Amniotic stem cell (primary cell): ENCODE measurements at places on chromosomes 2 and 18.

- peak; percentile 33 for DNase-seq
Measured at GRCh38 chr2:224948859-224949258, 93.4 kb downstream of the DOCK10 start.

DNA sequence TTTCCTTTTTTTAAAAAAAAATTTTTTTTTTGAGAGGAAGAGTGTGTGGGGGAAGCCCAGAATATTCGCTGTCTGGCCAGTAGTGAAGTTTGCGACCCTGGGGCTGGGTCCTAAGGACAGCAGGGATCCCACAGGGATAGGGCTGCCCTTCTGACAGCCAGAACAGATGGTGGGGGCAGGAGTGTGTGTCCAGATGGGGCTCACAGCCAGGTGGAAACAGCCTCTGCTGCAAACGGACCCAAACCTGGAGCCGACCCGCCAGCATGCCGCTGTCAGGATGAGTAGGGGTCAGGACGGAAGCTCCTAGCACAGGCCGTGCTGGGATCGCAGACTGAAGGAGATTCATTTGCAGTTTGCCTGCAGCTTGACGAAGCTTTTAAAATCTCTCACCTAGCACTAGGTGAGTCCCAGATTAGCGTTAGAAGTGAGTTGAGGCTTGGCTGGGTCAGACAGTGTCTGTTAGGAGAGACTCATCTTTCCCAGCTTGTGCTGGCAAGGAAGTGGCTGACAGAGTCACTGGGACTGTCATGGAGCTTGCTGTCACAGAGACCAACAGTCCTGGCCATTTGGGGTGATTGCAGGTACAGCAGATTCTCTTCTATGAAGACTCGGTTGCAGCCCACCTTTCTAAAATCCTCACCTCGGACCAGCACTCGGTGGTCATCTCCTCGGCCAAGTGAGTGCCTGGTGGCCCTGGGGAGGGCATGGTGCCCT, 93.4 kb downstream of the DGKD start:
- no peak for DNase-seq

DNA sequence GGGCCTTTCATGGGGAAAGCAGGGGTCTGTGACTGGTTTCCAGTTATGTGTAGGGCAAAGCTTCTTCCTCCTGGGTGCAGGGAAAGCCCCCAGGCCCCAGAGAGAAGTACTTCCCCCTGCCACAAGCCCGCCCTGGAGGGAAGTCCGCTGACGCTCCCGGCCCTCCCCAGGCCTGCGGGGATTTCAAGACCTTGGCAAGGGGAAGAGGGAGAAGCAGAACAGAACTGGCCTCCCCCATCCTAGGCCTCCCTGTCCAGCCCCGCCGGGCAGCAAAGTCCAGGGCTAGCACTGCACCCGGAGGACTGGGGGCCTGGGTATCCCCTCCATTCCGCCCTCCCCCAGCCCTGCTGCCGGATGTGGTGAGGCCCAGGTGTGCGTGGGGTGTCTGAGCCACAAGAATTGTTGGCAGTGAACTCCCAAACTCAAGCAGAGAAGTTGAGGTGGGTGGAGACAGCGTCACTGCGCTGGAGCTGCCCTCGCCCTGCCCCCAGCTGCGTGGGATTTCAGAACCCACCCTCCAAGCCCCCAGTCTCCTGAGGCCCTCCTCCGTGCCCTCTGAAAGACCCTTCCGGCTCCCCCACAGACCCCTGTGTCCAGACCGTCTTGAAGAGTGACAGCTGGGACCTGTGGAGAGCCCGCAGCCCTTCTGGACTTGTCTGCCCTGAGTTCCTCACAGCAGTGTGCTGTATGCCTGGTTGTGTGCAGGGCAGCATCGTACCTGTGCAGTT, 1.1 kb upstream of the DUSP2 start:
- DNase-seq: no peak

- no peak for DNase-seq
Measured at GRCh38 chr2:97769711-97770110, 56.3 kb downstream of the ZAP70 start.

DNA sequence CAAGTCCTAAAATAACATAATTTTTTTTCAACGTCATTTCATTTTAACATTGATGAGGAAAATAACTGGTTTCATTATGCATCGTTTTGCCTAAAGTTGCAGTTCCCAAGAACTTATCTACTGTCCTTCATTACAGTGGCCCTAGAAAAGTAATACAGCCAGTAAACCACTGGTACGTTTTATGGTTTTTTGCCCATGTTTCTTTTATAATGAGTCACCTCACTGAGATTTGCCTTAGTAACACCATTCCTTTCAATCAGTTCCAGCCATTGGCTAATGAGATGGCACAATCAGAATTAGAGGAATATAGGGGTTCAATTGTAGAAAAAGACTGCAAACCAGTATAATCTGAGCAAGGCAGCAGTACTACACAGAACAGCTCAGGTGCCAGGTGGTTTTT, 422.6 kb upstream of the LYPD1 start:
- no peak for DNase-seq

DNA sequence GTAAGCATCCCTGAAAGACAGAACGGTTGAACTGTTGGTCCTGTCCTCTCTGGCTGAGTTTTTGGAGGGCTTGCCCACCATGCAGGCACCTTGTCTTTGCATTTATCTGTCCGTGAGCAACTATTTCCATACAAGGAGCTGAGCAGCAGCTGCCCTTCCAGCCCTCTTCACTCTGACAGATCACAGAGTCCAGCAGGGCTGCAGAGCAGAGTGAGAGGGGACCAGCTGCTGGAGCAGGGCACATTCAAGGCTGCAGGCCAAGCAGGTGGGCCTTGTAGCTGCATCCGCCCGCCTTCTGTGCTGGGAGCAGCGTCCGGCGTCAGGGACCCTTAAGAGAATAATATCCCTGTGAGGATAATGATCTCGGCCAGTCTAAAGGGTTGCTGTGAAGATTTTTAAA, 9.5 kb downstream of the SMYD1 start:
- no peak for DNase-seq

DNA sequence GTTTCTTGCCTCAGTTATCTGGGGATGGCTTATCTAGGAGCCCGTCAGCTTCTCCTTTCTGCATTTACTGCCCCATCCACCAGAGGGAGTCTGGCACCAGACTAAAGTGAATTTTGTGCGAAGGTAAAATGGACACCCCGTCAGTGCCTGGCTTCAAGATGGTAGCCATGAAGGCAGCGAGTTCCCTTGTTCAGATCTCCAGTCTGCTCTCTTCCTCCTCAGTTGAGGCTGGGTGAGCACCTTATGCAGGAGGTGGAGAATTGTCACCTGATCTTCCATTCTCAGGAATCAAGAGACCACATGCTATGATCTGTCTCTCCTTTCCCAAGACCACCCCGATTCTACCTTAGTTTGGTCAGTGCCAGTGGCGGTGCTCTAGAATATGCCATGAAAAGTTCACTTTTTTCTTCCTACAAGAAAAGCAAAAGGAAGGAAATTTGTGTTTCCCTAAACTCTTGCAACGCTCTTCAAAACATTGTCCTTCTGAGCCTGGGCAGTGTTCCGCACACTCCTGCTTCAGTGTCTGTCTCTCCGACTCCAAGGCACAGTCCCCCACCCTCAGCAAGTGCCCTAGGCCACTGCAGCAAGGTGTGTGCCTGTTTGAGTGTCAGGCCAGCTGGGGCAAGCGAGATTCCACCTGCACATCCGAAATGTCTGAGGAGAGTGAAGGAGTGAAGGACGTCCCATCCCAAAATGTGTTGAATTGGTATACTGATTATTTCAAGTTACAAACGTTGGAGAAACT, 168.6 kb downstream of the SS18 start:
- no peak for DNase-seq

DNA sequence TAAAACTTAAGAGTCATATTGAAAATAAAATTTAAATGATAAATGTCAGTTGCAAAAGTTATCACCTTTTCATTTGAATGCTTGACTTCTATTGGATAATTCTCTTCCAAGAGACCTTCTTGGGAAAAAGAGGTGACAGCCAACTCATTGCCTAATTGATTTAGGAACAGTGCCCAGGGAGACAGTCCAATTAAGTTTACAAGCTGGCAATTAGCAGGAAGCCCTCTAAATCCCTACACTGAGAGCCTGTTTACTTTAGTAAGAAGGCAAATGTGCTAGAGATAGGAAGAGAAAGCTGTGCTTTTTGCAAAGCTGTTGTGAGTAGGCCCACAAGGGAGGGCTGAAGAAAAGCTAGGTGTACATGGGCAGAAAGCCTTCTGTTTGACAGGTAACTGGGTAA, 189.1 kb downstream of the WDPCP start:
- no peak for DNase-seq

DNA sequence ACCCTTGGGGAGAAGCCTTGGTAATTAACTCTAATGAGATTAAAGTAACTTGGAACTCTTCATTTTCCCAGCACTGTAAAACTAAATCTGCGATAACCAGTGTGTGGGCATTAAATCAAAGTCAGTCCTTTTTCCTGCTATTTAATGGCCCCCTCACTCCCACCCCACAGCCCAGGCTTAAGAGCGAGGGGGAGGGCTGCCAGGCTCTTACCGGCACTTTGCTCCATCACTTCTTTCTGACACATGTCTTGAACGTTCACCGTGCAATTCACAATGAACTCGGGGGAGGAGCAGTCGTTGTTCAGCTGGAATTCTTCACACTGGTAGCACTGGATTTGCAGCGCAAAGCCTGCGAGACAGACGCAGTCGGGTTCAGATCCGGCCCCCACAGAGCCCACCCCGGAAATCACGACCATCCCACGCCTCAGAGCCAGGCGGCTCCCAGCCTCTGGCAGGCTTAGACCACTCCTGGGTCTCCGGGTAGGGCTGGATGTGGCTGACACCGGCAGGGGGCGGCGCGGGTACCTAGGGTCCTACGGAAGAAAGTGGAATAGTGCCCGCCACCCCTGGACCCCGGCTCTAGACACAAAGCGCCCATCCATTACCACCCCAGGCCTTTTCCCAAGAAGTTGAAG, 1.7 kb downstream of the LYPD1 start:
- DNase-seq: no peak

DNA sequence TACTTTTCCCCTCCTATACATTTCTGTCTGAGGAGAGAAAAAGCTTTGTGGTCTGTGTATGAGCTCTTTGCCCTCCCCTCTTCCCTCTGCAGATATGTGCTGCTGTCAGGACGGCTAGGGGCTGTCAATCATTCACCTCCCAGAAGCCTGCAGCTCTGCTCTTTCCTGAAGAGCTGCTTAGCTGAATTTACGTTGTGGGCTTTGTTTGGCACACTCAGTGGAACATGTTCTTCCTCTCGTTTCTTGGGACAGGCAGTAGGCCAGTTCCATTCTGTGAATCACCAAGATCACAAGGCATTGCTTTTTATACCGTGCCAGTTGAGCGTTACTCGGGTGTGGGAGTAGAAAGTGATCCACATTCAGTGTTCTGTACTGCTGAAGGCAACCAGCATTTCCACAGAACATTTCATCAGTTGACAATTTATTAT, 136.7 kb downstream of the LAMA3 start:
- no peak for DNase-seq

- no peak for DNase-seq
Measured at GRCh38 chr2:199804831-199805230, 46.2 kb downstream of the FTCDNL1 start.

- DNase-seq: no peak
Measured at GRCh38 chr2:56583796-56584315, 400.1 kb downstream of the CCDC85A start.
